ENCODE measurements at places on chromosomes 12 and 14.

GRCh38 chr14:57087841-57088240 is 180.9 kb downstream of the EXOC5 start:
- no peak for DNase-seq

- DNase-seq: no peak
Observed at GRCh38 chr14:105600939-105601359, 74.6 kb downstream of the TMEM121 start.

DNA sequence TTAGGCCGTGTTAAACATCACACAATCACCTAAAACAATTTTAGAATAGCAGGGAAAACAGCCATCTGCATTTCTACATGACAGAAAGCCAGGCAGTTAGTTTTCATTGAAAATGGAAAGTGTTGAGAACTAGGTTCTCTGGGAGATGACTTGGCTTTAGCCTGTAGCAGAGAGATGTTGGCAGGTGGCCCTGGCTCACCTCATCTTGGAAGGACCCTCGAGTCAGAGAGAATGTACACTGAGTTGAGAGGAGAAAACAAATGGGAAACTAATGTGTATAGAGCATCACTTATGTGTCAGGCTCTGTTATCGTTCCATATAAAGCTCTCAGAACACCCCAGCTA is 51.9 kb downstream of the SUSD6 start:
- no peak for DNase-seq

DNA sequence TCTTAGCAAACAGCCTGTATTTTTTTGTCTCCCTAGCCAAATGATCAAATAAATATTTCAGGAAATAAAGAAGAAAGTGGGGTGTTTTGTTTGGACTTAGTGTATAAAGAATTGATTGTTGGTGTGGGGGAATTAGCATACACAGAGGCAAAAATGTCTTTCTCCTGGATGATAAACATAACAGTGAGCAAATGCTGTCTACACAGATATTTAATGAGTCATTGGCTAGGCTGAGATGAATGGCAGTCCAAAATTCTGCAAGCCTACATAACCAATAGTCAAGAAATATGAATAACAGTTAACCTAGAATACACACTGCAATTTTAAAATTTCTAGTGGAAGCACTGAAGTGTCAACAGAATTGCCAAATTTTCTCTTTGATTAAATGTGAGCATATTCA is 35.8 kb downstream of the MYF5 start:
- DNase-seq: no peak

GRCh38 chr12:115944837-115945490 is 332.5 kb downstream of the MED13L start:
- no peak for DNase-seq

DNA sequence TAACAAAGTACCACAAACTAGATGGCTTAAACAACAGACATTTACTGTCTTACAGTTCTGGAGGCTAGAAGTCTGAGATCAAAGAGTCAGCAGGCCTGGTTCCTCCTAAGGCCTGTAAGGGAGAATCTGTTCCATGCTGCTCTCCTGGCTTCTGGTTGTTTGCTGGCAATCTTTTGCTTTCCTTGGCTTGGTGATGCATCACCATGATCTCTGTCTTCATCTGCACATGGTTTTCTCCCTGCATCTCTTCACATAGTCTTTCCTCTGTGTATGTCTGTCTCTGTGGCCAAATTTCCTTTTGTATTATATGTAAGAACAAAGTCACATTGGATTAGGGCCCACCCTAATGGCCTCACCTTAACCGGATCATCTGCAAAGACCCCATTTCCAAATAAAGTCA is 168.5 kb downstream of the CAPZA3 start:
- DNase-seq: no peak

DNA sequence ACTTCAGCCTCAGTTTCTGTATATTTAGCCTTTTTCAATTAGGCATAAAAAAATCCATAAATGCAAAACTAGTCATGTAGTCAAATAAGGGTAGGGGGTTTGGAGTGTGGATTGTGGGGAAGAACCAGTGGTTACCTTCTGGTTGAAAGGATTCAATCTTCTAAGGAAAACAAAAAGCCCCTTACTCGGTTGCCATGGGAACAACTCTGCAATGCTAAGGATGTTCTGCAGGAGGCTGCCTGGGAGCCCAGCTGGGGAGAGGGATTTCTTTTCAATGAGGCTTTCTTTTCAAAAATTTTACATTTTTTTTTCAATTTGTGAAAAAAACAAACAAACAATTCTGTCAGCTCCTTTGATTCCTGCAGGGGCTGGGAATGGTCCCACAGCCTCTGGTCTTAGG is 67.2 kb downstream of the SLC8A3 start:
- no peak for DNase-seq

- DNase-seq: no peak
Observed at GRCh38 chr12:109710747-109711595, 2.7 kb upstream of the FAM222A start.

GRCh38 chr14:55052269-55052930 is 953 bp downstream of the MAPK1IP1L start:
- DNase-seq: no peak

GRCh38 chr12:98090731-98091130 is 424.7 kb upstream of the TMPO start:
- DNase-seq: no peak

DNA sequence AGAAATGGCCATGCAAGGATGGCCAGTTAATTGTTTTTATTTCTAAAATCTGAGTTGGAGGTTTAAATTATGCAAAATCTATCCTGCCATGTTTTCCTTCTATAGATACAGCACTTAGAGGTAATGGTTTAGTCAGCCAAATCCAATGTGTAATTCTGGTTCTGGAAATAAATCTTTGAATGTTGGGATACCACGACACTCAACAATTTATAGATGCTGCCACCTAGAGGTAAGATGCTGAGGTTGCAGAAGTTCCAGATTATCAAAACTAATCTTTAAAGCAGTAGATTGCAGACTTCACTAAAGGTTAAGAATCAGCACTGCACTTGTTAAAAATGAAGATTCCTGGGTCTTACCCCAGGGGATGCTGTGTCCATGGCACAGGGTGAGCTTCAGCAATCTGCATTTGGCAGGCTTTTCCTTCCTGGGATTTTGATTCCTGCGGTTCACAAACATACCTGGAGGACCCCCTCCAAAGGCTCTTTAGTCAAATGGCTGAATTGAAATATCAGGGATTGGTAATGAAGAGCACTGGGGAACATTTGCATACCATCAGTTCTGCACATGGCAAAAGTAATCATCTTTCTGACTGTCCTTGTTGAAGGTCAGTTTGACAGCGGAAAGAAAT is 53.4 kb upstream of the ANO4 start:
- DNase-seq: no peak

DNA sequence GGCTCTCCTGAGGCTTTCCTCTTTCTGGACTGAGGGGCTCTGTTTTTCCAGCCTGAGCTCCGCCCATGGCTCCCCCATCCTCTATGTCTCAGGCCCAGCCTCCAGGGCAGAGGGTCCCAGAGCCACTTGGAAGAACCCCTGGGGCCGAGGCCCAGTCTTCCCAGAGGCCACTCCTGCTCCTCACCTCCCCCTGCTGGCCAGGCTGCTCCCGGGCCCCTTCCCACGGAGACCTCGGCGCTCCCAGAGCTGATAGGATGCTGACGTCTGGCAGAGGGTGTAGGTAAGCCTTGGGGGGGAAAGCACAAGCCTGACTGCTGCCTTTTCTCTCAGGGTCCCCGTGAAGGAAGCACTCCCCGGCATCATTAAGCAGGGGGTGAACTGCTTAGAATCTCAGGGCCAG is 51.4 kb downstream of the ERH start:
- DNase-seq: no peak

DNA sequence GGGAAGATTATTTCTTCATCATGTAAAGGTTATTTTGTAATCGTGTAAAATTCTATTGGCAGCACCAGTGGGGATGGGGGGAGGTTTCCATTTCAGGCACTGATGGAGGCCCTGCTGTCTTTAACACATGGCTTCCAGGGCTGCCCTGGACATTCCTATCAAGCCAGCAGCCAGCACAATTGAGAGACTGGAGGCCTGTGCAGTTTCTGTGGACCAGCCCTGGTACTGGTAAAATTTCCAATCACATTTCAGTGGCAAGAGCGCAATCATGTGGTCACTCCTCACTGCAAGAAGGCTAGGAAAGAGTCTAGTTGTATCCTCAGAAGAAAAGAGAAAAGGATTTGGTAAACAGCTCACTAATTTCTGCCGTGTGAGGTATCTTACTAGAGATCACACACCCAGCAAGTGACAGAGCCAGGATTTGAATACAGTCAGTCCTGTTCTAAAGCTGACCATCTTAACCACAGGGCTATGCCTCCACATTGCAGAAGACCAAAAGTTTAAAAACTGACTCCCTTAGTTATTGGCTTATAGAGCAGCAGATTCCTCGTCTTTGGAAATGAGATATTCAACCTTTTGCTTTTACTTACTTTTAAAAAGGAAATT is 179.4 kb upstream of the ARHGAP5 start:
- DNase-seq: no peak

- DNase-seq: no peak
Observed at GRCh38 chr12:50749459-50749882, 14.4 kb upstream of the ATF1 start.

- no peak for DNase-seq
Observed at GRCh38 chr12:86122846-86123468, 133.2 kb downstream of the MGAT4C start.

- DNase-seq: no peak
Observed at GRCh38 chr14:90659156-90659555, 157.1 kb downstream of the TTC7B start.

DNA sequence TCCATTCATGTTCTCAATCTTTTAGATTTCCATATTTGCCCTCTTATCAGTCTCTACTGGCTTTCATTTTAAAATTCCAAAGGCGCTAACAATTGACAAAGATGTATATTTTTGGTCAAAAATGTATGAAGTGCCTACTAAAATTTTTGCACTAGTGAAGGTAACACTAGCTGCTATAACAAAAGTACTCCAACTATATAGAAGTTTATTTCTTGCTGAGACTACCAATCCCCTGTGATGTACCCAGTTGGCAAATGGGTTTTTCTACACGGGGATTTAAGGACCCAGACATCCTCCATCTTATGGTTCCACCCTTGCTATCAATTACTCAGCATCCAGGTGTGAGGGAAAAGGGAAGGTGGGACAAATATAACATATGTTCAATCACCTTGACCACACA is 75.3 kb upstream of the TSPAN8 start:
- no peak for DNase-seq

DNA sequence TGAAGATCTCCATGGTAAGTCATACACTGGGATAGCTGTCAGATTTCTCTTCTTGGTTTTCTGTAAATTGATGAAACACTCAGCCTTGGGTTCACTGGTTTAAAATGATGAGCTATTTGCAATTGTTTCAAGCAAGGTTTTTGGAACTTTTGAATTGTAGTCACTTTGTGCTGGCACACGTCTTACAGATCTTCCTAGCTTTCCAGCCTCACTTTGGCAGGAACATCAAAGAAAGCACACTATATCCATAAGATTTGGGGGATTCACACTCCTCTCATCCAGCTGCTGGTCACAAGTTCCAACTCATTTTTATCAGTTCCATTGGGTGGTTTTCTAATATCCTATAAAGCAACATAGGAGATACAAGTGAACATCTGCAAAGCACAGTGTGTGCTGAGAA is 16.0 kb downstream of the SSPN start:
- DNase-seq: no peak

DNA sequence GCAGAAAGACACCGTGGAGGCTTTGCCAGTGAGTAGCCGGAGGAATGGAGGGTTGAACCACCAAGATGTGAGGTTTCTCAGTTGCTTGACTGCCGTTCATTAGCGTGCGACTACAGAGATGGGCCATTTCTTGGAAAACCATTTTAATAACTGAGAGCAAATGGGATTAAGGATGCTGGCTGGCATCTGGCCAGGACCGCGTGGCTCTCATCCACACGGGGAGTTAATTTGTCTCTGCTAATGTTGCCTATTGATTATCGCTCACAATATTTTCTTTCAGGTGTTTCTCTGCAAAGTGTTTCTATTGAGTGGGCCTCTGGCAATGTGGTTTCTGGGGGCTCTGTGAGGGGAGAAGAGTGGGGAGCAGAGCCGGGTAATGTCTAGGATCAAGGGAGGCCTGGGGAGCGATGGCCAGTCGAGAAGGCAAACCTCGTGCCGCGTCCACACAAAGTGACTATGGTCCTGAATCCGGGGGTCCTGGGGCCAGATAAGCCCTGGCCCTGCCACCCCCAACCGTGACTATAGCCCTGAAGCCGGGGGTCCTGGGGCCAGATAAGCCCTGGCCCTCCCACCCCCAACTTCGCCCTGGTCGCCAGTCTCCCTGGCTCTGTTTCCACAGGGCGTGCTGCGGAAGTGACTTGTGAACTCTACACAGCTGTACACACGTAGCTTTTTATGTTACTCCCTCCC is 110.6 kb downstream of the PRMT8 start:
- no peak for DNase-seq

GRCh38 chr12:10196210-10196609 is 16.5 kb upstream of the GABARAPL1 start:
- no peak for DNase-seq

GRCh38 chr12:128734371-128734770 is 89.4 kb downstream of the SLC15A4 start:
- DNase-seq: no peak

DNA sequence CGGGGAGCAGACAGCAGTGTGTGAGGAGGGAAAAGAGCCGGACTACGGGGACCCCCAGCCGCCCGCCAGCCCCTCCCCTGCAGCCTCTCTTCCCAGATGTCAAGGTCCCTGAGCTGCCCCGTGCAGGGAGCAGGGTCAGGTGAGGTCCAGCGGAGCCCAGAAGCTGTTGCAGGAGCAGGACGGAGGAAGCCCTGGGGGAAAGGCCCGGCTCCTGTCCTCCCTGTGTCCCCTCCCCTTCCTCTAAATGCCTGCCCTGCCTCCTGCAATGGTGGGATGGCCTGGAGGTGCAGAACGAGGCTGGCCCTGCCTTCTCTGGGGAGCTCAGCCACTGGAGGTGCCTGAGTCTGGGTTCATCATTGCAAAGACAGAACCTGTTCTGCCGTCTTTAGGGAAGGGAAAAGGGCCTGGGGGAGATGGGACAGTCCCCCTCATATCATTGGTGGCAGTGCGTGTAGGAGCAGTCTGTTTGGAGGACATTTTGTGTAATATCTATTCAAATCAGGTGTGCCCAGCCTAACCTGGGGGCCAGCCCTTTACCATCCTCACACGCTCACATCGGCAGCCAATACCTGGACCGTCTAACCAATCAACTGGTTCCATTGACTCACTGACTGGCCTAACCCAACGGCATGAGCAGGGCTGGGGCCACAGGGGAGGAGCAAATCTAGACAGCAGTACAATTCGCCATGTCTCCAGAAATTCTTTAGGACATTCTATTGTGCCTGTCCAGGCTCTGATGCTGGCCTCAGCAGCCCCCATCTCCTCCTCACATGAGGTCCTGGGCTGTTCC is 364.1 kb upstream of the SFSWAP start:
- DNase-seq: no peak

DNA sequence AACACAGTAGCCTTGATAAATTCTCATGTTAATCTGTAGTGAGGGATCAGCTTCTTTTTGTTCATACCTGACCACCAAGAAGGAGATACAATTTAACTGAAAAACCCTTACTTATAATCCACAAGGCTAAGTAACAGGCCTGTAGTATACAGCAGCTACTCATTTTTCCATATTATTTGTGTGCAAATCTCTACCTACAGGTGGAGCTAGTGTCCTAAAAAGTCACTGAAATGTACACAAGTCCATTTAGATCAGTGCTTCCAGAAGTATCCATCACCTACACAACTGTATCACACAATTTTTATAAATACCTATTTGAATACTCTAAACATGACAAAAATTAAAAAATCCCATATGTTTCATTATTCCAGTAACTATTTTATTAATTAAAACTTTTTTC is 173.2 kb downstream of the SLC35F4 start:
- DNase-seq: no peak

GRCh38 chr14:95500201-95500681 is 16.2 kb downstream of the SYNE3 start:
- no peak for DNase-seq

- DNase-seq: no peak
Observed at GRCh38 chr14:24122898-24123297, 7.6 kb upstream of the FITM1 start.

Data from activated CD4-positive, alpha-beta T cell treated with anti-CD3 and anti-CD28 coated beads for 24 hours (primary cell).